Cardiac fibroblast (primary cell): ENCODE measurements at places on chromosomes 11 and 22.

- no peak for DNase-seq
Measured at GRCh38 chr11:46018651-46019050, 96.2 kb downstream of the LARGE2 start.

GRCh38 chr11:65843811-65844210 is 10.0 kb downstream of the SNX32 start:
- DNase-seq, result no peak

- DNase-seq, result no peak
Measured at GRCh38 chr11:89016214-89016613, 49.6 kb downstream of the GRM5 start.

DNA sequence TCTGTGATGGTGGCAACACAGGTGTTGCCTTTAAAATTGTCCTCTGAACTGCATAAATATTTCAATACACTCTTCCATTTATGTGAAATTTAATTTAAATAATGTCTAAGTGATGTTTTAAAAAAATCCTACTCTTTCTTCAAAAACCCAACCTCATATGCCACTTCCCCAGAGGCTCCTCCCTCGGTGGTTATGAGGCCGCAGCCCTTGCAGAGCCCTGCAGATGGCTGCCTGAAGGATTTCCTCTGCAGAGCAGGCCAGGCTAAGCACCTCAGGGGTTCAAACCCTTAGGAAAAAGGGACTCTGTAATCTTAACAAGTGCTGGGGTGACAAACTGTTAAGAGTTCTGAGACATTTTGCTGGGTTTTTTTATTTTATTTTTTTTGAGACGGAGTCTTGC is 25.2 kb downstream of the MORC2 start:
- DNase-seq, result no peak

GRCh38 chr11:17230867-17231851 is 23.4 kb upstream of the PIK3C2A start:
- DNase-seq, result no peak

- peak; percentile 70 for DNase-seq
Measured at GRCh38 chr22:39518144-39518786, 2.1 kb upstream of the ATF4 start.

- DNase-seq, result no peak
Measured at GRCh38 chr11:68270196-68271022, 1.4 kb downstream of the C11orf24 start.

- no peak for DNase-seq
Measured at GRCh38 chr11:15641271-15642045, 526.7 kb downstream of the INSC start.

- no peak for DNase-seq
Measured at GRCh38 chr11:93579187-93579751, 36.1 kb upstream of the SMCO4 start.

GRCh38 chr11:61055776-61056175 is 46.5 kb upstream of the CD5 start:
- no peak for DNase-seq

GRCh38 chr11:67405196-67405567 is 1.3 kb downstream of the TBC1D10C start:
- DNase-seq, result no peak

DNA sequence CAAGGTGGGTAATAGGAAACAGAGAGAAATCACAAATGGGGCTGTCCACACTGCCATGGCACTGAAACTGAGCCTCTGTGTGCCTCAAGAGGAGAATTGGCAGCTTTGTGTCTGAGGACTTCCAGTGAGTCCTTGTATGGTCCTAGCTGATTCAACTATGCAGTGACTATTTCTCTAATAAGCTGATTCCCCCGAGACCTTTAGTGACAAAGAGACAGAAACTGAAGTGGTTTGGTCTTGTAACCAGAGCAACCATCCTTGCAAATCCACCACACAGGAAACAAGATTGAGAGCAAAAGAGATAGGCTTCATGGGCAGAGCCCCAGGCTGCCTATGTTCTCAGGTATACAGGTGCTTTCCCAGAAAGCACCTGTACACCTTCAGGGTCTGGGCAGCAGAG is 1038.5 kb downstream of the NTM start:
- DNase-seq, result no peak

GRCh38 chr11:122308226-122308625 is 192.2 kb upstream of the BLID start:
- no peak for DNase-seq

DNA sequence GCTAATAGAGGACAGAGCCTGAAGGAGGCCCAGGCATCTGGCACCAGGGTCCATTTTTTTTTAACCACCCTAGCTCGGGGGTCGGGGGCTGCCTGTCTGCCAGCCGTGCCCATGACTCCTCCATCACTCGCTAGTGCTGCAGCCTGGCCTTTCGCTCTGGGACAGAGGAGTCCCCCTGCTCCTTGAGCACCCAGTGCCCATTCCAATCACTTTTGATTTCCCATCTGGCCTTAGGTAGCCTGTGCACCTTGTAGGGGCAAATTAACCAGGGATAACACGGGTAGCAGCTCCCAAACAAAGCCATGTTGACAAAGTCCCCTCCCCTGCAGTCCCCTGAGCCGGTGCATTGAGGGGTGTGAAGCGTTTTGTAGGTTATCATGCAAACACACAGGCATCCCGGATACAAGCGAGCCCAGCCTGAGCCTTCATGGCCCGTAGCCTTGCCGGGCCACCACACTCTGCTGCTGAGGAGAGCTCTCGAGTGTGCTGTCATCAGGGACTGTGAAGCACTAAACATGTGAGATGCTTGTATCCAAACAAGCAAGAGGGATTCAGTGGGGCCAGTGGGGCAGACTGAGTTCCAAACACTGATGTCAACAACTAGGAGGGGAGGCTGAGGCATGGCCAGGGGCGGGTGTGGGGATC is 208.7 kb downstream of the DSCAML1 start:
- no peak for DNase-seq

DNA sequence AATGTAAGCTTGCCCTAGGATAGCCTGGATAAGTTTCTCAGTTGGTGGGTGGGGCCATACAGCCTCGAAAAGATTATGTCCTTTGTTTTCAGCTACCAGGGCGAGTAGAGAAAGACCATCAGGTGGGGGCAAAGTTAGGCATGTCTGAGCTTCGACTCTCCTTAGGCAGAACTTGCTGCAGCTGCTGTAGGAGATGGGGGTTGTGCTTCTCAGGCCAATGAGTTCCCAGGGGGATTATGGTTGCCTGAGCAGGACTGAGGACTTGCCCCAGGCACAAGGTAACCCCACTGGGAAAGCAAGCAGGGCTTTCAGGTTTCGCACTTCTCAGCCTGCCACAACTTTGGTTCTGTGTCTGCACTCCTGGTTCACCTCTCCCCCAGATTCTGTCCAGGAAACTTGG is 173.4 kb upstream of the SESN3 start:
- DNase-seq, result no peak

DNA sequence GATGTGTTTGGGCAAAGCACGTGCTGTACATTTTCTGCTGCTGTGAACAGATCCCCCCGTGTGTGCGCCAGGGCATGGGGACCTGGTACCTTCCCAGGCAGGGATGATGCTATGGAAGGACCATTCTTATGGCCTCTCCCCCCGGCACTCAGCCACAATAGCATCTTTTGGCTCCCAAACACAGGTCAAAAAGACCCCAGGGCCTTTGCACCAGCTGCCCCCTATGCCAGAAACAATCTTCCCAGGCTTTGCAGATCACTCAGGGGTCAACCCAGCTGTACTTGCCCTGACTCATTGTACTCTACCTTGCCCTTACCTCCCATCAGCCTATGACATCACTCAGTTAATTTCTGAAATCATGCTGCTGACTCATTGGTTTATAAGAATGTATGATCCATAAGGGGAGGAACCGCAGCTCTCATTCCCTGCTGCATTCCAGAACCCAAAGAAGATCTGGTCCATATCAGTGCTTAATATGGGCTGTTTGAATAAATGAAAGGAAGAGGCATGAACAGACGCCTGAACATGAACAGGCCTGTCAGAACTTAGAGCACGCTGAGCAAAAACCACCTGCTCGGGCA is 100.7 kb downstream of the CELSR1 start:
- no peak for DNase-seq

DNA sequence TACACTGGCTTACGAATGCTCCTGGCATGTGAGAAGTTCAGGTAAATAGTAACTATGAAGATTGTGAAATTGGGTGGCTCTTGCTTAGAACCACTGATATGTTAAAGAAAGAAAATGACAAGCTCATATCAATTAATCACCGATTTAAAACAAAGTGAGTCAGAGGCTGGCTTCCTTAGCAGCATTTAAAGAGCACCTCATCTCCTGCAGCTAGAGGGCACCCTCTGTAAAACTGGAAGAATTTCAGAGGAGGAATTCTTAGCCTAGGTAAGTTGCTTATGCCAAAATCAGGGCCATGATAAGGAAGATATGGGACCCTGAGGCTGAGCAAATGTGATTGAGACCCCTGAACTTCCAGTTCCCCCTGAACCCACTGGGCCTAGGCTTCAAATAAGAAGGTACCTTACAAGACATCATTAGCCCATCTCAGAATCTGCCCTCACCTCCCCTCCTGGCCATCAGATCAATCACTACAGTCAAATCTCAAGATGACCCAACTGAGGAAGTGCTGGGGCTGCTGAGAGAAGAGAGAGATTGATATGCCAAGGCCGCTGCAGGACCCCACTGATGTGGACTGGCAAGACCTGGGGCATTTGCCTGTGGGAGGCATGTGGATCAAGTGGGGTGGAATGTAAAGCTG is 8.6 kb upstream of the CD3E start:
- DNase-seq, result peak; percentile 59

GRCh38 chr22:37077802-37078448 is 26.4 kb downstream of the KCTD17 start:
- peak; percentile 62 for DNase-seq

DNA sequence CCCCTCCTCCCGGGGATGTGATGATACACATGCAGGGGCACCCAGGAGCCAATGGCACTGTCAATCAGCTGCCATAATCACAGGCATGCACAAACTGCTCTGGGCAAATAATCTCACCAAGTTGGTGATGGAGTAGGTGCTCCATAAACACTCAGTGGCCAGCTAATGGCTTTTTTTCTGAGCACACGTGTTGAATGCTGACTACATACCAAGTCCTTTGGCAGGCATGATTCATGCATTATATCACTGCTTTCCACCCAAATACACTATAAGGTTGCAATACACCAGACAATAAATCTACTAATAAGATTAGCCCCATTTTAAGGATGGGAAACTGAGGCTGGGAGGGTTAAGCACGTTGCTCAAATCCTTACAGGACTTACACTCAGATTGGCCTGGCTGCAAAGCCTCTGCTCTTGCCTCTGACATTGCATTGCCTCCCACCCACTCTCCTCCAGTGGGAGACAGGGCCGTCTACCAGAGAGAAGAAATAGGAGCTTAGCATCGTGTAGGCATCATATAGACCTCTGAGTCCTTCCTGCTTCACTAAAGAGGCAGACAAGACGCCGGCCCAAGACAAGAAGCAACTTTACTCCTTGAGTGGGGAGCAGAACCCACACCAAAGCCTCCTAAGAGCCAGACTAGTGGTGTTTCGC is 32.7 kb upstream of the ACCSL start:
- DNase-seq, result peak; percentile 79

DNA sequence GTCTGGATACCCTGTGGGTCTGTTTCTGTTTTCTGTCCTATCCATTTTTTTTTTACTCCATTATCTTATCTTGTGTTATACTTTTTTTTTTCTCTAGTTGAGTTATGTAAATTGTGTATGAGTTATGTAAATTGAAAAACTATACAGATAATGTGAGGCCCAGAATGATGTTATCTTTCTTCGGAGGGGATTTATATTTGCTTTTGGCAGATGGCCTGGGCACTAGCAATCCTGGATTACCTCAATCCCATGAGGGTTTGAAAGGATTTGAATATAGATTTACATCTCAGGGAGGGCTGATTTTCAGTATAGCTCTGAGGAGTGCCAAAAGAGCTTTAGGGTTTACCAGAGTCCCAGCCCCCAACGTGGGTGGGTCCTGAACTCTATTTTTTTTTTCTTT is 71.0 kb downstream of the CSTPP1 start:
- peak; percentile 20 for DNase-seq

- DNase-seq, result no peak
Measured at GRCh38 chr22:20591295-20591645, 83.9 kb downstream of the MED15 start.

GRCh38 chr11:82043316-82043715 is 690.3 kb downstream of the FAM181B start:
- DNase-seq, result no peak

DNA sequence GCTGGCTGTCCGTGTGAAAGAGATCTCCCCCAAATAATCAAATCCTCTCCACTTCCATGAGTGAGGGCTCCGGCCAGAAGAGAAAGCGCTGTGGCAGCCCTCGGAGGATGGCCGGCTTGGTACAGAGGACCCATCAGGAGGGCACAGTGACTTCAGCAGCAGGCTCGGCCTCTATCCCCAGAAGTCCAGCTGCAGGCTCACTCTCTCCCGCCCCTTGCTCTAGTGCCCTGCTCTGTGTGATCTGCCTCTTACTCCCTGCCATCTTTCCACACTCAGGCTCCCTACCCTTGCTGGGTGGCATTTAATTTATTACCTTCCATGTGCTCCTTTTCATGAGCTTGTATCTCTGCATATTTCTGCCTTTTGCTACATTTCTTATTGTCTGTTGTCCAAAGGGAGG is 129.7 kb downstream of the SPATA19 start:
- DNase-seq, result no peak

DNA sequence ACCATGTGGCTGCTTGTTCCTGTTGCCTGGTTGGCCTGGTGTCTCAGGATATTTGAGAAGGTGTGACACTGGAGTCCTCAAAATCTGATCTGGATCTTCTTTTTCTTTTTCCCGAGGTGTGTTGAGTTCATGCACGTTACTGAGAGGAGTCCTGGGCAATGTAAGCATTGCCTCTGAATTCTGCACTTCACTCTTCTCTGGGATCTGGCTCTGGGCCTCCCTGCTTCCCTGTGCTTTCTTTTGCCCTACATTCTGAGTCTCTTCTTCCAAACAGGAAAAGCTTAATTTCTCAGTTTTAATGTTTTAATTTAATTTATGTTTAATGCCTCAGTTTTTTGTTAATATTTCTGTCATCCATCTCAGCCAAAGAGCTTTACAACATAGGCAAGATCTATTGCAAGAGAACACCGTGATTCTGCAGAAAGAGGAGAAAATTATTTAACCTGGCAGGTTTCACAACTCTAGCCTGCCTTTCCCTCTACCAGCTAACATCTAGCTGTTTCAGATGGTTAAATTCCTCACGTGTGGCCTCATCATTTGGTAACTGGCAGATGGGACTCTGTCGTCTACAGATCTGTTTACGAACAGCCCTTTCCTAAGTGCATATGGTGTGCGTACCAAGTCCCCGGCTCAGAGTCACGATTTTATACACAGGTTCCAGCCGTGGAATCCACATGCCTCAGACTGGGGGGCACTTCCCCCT is 24.7 kb downstream of the LDLRAD3 start:
- DNase-seq, result no peak

DNA sequence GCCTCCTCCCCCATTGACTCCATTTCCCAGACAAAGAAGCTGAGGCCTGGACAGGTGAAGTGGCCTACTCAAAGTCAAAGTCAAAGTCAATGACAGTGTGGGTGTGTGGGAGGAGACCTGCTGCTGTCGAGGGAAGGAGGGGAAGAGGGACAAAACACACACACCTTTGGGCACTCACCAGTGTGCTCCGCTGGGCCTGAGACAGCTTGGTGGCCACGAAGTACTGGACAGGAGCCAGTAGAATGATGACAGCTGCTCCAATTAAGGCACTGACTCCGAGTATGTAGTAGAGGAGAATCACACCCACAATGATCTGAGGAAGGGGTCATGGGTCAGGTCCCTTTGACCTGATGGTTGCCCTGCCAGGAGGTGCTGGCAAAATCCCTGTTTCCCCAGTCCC is 33.6 kb downstream of the ABCC8 start:
- DNase-seq, result no peak
